ENCODE measurements at places on chromosomes 12 and 14.

DNA sequence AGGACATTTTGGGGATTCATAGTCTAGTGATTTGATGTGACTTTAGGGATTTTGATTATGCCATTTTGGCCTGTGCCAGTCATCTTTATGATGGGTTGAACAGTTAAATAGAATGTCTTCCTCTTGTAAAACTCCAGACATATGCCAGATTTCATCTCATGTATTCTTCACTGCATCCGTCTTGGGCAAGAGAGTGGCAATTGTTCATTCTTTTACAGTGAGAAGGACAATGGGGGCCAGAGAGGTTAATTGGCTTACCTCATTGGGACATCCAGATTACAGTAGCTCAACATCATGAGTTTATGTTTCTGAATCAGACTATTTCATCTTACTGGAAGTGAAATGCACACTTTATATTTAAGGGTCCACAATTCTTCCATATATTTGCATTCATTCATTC is 108.2 kb upstream of the SLC38A2 start:
- no peak for DNase-seq

- no peak for DNase-seq
Measured at GRCh38 chr12:4918950-4919660, 9.4 kb downstream of the KCNA1 start.

DNA sequence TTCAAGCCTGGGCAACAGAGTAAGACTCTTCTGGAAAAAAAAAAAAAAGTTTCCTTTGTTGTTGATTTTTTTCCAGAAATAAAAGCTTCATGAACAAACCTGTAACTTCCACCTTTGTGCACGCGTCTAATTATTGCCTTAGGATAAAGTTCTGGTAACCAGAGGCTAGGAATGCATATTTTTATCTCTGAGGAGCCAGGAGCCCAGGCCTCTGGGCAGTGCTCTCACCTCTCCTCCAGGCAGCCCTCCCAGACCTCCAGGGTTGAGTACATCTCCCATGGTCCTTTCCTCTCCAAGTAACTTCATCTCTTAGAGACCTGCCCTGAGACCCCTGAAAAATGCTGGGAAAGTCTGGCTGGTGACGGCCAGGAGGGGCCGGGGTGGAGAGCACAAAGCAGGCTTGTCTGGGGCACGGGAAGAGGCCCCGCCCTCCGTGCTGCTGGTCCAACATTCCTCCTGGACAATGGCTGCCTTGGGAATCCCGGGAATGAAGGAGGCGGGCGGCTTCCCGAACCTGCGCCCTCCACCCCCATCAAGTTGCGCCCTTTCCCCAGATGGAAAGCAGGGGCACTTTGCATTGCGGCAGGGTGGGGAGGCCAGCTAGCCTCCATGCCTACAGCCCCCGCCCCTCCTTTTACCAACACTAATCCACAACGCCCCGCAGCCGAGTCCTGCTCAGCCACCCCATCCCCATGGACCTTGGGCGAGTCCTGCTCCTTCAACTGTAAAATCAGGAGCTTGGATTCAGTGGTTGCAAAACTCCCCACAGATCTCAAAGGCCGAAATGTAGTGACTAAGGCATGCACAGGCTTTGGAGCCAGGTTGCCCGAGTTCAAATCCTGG is 7.3 kb upstream of the FIGNL2 start:
- no peak for DNase-seq

- DNase-seq, result no peak
Measured at GRCh38 chr14:66009089-66009488, 477.1 kb upstream of the CCDC196 start.

DNA sequence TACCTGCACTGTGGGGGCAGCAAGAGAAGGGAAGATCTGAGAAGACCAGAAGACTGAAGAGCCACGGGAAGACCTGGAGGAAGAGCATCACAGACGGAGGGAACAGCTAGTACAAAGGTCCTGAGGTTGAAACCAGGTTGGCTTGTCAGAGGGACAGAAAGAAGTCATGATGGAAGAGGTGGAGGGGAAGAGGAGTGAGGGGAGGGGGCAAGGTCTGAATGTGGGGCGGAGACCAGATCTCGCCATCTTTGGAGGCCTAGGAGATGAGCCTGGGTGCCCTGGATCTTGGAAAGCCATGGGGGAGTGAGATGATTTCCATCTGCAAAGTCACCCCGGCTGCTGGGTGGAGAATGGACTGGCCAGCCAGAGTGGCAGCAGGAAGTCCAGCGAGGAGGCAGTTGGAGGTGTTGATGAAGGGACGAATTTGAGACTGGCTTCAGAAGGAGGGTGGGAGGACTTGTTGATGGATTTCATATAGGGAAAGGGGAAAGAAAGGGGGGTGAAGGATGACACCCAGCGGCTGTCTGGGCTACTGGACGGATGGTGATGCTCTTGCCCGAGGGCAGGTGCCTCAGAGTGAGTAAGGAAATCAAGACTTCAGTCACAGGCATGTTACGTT is 14.6 kb upstream of the UBC start:
- DNase-seq, result no peak

- no peak for DNase-seq
Measured at GRCh38 chr12:124601706-124602105, 34.3 kb upstream of the NCOR2 start.

DNA sequence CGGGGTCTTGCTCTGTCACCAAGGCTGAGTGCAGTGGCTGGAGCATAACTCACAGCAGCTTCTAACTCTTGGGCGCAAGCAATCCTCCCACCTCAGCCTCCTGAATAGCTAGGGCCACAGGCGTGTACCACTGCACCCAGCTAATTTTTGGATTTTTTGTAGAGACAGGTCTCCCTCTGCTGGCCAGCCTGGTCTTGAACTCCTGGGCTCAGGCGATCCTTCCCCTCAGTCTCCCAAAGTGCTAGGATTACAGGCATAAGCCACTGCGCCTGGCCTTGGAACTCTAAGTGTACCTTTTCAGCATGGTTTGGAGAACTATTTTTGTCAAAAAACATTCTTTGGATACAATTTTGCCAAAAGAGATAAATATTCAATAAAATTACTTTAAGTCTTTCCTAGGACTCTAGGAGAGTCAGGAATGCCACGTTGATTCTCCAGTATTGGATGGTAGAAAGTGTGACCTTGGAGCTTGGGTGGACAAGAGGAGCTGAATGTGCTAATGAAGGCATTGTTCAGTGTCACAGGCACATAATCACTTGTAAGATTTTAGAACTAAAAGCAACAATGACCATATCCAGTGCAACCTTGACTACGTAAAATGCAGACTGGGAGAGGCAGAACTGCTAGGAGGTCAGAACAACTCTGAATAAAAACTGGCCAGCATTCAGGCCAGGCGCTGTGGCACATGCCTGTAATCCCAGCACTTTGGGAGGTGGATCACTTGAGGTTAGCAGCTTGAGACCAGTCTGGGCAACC is 2.8 kb downstream of the SRSF9 start:
- DNase-seq, result peak; percentile 16

DNA sequence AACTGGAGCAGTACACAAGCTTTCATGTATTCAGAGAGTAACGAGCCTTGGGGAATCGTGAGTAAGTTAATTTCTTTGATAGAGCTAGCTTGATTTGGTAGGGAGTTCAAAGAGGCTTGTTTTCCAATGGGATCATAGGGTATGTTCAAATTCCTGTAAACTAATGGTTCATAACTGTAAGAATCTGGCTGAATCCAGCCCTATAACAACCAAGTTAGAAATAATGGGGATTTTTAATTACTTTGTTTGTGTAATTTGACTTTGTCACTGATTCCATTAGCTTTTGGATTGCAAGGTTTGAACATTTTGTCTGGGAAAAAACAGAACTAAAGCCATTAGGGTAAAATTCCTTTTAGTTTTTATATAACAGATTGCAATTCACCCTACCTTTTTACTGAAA is 94.0 kb downstream of the WNK1 start:
- no peak for DNase-seq

GRCh38 chr14:93997082-93997481 is at the start of gene CCDC197:
Gene CCDC197 (plus strand): TSS chr14:93997301. CDS start chr14:93998132, 831 bp downstream.
- DNase-seq, result no peak

DNA sequence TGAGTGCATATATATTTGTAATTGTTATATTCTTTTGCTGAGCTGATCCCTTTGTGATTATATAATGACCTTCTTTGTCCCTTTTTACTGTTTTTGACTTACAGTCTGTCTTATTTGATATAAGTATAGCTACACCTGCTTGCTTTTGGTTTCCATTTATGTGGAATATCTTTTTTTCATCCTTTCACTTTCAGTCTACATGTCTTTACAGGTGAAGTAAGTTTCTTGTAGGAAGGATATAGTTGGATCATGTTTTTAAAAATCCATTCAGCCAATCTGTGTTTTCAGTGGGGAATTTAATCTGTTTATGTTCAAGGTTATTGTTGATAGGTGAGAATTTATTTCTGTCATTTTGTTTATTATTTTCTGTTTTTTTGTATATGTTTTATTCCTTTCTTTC is 12.1 kb downstream of the GZMH start:
- no peak for DNase-seq

DNA sequence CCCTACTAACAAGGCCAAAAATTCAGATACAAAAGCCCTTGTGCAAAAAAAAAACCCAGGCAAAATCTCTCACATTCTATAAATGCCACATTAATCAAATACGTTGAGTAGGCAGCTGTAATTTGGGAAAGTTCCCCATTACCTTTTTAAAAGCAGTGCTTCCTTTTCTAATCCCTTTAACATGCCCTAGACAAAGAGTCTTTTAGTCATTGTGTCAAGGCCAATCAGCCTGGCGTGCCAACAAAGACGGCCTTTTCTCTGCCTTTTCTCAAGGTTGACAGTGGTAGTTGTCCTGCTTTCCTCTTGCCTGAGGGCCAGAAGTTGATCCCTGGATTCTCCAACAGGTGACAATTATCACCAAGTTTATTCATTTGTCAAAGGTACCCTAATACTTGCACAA is 62.5 kb upstream of the METAP2 start:
- no peak for DNase-seq

- no peak for DNase-seq
Measured at GRCh38 chr14:70171726-70172125, 17.0 kb downstream of the SLC8A3 start.

- DNase-seq, result no peak
Measured at GRCh38 chr12:102911320-102911719, 5.7 kb downstream of the PAH start.

DNA sequence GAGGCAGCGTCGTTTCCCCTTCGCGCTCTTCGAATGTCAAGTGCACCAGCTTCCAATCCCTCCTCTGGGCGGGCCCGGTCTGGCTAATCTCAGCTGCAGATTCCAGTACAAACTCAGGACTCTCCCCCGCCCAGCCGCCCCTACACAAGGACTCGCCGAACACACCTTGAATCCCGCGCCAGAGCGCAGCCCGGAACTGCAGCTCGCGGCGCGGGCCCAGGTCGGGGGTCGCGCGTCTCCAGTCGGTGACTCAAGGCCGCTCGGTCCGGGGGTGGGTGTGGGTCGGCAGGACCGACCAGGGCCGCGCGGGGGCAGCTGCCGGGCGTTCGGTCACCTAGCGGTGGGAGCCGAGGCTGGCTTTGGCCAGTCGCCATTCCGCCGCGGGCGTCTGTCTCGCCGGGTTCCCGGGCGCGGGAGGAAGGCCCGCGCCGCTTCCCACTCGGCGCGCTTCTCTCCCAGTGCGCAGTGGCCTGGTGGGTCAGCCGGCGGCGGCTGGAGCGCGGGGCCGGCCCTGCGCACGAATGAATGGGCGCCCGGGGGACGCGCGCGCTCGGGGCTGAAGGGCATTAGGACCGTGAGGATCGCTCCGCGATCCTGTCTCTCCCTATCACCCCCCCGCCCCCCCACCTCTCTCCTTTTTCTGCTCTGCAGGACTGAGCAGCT is at the start of gene GALNT16:
TSS of gene GALNT16 (plus strand) at position 632 of the 663 bp plus-strand sequence. CDS start 133 bp downstream, outside the sequence.
- no peak for DNase-seq

DNA sequence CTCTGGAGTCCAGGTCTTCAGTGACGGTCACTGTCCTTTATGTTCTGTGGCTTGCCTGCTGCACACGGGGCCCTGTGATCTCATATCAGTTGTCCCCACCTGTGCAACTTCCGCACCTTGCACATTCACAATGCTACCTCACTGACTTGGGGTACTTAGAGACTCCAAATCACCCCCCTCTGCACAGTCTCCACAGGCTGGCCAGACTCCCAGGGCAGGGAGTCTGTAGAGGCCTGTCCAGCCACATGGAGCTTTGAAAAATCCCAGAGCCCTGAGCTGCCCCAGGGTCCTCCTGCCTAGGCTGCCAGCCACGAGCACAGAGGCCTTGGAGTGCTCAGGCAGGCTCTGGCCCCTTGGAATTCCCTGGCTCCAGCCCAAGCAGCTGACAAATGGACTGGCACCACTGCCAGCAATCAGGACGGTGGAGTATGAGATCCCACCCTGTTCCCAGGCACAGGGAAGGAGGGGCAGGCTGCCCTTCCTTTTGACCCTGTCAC is 26.4 kb downstream of the CMKLR1 start:
- no peak for DNase-seq

GRCh38 chr14:58950555-58950954 is 237.9 kb upstream of the DAAM1 start:
- DNase-seq, result no peak

- no peak for DNase-seq
Measured at GRCh38 chr14:100030452-100031153, 34.6 kb upstream of the EVL start.

DNA sequence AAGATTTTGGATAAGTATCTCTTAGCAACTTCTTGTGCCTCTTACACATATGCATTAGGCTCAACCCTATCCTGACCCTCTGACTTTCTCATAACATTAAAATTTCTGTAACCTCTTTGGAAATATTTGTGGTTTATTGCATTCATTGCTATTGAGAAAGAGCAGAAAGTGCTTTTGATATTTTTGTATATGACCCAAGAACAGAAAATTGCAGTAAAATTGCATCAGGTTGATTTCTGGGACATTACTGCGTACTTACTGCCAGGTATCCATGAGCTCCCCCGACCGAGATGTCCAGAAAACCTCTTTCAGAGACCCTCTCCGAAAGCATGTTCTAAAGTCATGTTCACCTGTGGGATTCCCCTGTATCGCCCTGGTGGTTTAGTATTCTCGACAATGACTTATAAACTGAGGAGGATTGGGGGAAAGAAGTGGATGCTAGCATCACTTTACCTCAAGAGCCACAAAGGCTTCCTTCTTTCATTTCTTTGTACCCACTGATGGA is 14.5 kb upstream of the IL22 start:
- no peak for DNase-seq

DNA sequence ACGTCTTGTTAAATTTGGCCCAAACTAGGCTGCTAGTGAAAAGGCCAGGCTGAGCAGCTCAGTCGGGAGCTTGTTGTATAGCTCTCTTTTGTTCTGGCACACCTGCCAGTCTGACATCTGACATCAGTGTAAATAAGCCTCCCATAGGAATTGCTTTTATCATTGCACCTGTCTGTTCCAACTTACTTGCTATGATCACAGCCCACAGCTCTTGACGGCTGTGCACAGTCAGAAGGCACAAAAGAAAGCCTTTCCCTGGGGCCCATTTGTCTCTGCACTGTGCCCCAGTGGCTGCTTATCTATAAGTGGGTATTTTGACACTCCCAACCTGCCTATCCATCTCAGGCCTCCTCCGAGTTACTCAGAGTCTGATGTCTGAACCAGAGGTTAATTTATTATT is 324.5 kb downstream of the NUAK1 start:
- no peak for DNase-seq

GRCh38 chr12:29561664-29562071 is 64.2 kb upstream of the OVCH1 start:
- DNase-seq, result no peak

- DNase-seq, result no peak
Measured at GRCh38 chr14:55450124-55450523, 9.7 kb upstream of the TBPL2 start.

- no peak for DNase-seq
Measured at GRCh38 chr12:106647793-106648514, 65.2 kb downstream of the RFX4 start.

GRCh38 chr12:64976131-64976530 is 145.0 kb downstream of the WIF1 start:
- no peak for DNase-seq

GRCh38 chr14:85444635-85445034 is 85.3 kb upstream of the FLRT2 start:
- DNase-seq, result no peak

Data from caudate nucleus (tissue), 63 donors.